ENCODE measurements at places on chromosomes 7 and 10.

DNA sequence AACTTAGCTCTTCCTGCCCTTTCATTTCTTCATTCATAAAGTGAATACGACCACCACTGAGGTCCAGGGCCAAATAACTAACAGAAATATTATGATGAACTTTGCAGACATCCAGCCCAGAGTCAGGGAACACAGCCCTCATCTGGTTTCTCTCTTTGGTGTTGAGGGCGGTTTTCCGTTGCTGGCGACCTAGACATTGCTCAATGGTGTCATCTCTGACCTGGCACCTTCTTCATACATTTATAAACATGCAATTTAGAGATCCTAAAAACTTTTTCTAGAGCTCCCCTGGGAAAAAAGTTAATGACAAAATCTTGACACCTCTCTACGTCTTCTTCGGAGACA is 324 bp upstream of the TET1 start:
- DNase-seq, result no peak

- DNase-seq, result no peak
Observed at GRCh38 chr10:74165530-74165901, 14.5 kb downstream of the ADK start.

GRCh38 chr7:151415375-151416105 is 5.7 kb upstream of the WDR86 start:
- no peak for DNase-seq

DNA sequence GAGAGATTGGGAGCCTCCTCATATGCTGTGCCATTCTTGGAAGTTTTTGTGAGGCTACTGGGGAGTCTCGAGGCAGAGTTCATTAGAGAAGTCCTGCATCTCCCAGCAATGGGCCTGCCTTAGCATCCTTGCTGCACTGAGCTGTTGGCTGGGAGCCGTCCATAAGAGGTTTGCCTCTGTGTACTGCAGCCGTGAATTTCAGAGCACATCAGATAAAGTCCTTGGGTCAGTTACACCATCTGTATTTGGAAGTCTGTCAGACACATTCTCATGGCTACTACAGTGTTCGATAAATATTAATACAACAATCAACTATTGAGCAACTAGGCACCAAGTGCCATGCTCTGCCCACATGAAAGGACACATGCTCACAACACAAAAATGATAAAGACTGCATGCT is 100.5 kb upstream of the SEC61G start:
- DNase-seq, result no peak

- no peak for DNase-seq
Observed at GRCh38 chr7:102287111-102287980, 678 bp downstream of the SH2B2 start.

DNA sequence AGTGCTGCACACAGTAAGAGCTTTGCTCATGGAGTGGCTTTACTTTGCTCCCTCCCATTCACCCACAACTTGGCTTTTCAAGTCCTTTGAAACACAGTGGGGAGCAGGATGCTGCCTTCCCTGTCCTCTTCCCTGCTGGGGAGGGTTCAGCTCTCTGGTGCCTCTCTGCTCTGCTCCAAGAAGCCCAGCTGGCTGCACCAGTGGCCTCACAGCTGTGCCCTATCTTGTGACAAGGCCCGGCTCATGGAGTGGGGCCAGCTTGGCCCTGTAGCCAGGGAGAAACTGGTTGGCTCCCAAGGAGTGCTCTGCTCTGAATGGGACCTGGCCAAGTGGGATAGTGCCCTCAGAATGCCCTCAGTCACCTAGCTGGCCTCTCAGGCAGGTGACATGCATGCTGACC is 212.3 kb upstream of the ZMIZ1 start:
- no peak for DNase-seq

GRCh38 chr7:26928703-26929347 is 64.4 kb upstream of the SKAP2 start:
- no peak for DNase-seq

DNA sequence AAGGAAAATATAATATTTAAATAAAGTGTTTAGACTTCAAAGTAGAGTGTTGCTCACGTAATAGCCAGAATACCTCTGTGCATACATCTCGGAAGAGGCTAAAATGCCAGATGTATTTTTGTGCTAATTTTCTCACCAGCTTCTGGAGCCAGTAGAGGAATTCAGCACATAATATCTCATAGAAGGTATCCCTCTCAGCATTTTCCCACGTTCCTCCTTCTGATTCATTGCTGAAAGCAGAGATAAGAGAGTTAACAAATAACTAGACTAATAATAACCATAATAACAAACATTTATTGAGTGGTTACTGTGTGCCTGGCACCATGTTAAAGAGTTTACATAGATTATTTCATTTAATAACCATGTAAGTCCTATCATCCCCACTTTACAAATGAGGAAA is 123.6 kb downstream of the VTI1A start:
- no peak for DNase-seq

DNA sequence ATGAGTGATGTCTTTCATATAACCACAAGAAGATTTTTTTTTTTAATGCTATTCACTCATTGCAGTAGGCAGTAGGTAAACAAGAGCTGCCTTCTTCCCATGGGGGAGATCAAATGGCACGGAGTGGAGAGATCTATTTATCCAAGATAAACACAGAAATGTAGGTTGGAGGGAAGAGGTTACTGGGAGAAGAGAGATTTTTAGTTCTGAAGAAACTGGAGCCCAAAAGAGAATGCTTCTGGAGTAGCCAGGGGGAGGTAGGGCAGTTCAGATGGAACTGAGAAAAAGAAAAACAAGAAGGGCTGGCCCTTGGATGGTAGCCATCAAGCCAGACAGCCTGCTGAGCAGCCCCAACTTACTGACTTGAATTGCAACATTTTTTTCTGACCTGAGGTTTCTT is 270.1 kb upstream of the TPK1 start:
- no peak for DNase-seq
